Fibroblast of skin of left quadriceps (primary cell): ENCODE measurements at places on chromosomes 16 and 17.

- DNase-seq: no peak
Measured at GRCh38 chr17:50461550-50462132, 7.0 kb downstream of the CHAD start.

DNA sequence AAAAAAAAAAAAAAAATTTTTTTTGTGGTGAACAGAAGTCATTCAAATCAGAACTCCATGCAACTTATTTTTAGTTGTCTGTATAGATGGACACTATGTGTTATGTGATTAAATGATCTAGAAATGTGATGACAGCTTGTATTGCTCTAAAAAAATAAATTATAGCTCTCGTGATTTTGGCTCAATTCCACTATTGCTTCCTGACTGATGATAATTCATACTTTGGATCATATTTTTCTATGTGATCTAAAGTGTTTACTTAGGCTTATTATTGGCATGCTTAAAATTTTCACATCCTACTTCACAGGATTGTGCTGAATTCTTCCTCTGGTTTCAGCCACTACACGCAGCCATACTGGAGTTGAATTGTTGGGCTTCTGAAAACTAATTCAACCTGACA, 76.8 kb downstream of the RPGRIP1L start:
- no peak for DNase-seq

DNA sequence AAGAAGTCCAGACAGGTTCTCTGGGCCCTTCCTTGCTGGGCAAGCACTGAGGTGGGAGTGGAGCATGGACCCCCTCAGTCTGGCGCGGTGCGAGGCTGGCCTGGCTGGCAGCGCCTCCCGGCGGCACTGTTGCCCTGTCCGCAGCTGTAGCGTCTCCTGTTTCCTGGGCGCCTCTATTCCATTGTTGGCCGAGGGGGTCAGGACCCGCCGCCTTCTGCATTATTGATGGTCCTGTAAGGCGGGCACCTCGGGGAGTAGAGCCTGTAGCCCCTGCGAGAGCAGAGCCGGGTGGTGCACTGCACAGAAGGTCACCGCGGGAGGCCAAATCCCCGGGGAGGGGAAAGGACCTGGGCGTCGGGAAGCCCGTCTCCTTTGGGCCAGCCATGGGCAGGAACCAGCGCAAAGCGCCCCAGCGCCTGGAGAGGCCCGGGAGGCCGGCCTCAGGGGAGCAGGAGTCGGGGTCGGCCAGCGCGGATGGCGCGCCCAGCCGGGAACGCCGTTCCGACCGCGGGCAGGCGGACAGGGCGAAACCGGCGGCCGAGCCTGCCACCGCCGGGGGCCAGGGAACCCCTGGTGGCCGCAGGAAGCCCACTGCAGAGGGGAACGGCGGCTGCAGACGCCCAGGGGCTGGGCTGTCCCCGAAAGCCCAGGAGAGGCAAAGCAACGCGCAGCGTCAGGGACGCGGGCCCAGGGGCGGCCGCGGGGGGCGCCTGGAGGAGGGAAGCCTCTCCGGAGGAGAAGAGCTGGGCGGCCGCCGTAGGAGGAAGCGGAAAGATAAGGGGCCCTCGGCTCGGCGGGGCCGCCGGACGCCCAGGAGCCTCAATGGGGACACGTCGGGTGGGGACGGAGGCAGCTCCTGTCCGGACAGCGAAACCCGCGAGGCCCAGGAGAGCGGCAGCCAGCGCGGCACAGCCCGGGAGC, at the start of gene MYO15B:
TSS of gene MYO15B (plus strand) at position 126 of the 921 bp plus-strand sequence. CDS start at position 384, 258 bp downstream.
- DNase-seq: peak; percentile 5

DNA sequence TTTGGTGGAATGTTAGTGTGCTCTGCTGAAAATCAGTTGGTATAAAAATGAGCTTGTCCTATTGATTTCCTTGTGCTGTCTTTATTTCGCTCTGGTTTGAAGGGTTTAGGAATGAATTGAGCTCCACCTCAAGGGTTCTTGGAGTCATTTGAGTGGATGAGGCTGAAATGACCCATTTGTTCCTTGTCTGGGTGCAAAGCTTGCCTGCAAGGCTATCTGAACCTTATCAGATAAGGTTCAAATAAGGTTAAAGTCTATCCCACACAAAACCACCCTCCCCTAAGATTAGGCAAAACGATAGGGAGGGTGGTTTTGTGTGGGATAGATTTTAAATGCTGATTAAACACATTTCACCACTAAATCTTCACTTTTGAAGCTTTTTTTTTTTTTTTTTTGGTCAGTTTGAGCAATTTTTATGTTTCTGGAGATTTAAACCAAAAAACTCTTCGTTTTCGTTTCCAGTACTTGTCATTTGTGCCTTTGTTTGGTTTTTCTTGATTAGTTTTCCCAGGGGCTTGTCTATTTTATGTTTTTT, 62.7 kb downstream of the ARHGAP44 start:
- no peak for DNase-seq

- DNase-seq: no peak
Measured at GRCh38 chr16:85718682-85719081, 29.9 kb upstream of the GINS2 start.

- no peak for DNase-seq
Measured at GRCh38 chr16:10318798-10319500, 66.9 kb upstream of the ATF7IP2 start.

DNA sequence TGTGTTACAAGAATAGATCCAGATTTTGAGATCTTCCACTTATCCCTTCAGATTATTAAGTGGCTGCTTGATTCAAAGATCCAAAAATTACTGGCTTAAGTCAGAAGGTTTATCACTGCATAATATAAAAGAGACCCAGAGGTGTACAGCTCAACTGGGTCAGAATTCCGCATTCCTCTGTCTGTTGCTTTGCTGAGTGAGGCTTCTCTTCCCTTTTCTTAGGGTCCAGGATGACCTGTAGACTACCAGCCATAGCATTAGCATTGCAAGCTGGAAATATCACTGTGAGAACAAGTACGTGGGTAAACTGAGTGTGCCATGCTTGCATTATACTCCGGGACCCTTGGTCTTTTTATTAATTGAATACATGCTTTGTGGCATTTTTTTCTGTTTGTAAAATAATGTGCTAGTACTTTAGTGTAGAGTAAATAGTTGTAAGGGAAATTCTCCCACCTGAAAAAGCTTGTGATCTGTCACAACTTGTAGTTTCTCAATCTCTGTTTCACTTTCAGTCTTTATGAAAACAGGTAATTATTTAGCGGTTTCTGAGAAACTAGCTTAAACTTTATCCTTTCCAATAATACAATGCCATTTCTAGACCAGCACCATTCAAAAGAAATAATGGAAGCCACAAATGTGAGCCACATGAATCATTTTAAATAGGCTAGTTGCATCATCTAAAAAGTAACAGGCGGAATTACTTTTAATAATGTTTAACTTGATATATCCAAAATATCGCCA, 61.6 kb downstream of the TNRC6C start:
- DNase-seq: no peak

DNA sequence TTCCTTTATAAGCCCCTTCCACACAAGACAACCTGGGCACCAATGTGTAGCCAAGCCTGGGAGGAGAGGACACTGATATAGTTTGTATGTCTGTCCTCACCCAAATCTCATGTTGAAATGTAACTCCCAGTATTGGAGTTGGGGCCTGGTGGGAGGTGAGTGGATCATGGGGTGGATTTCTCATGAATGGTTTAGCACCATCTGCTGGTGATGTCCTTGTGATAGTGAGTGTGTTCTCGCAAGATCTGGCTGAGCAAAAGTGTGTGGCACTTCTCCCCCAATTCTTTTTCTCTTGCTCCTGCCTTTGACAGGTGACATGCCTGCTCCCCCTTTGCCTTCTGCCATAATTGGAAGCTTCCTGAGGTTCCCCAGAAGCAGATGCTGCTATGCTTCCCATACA, 135.8 kb downstream of the USP31 start:
- no peak for DNase-seq

DNA sequence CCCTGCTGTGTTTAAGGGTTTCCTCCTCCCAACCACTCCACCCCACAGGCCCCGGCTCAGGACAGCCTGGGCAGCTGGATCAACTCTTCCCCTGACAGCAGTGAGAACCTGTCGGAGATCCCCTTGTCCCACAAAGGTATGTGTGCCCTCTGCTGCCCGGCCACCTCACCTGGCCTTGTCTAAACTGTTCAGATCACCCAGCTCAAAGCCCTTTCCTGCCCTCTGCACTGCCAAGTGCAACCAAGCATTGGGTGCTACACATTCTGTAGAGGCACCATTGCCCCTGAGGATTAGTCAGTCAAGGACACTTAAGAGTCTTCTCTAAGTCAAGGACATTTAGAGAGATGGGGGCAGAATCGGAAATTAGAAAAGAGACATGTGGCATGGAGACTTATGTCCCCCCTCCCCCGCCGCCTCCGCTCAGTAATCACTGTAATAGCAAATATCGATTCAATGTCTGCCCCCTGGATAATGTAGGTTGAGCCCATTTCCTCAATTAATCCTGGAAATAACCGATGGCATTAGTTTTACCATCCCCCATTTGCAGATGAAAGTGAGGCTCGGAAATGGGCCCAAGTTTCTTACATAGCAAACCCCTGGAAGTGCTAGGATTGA, 8.1 kb downstream of the BTBD17 start:
- DNase-seq: no peak

DNA sequence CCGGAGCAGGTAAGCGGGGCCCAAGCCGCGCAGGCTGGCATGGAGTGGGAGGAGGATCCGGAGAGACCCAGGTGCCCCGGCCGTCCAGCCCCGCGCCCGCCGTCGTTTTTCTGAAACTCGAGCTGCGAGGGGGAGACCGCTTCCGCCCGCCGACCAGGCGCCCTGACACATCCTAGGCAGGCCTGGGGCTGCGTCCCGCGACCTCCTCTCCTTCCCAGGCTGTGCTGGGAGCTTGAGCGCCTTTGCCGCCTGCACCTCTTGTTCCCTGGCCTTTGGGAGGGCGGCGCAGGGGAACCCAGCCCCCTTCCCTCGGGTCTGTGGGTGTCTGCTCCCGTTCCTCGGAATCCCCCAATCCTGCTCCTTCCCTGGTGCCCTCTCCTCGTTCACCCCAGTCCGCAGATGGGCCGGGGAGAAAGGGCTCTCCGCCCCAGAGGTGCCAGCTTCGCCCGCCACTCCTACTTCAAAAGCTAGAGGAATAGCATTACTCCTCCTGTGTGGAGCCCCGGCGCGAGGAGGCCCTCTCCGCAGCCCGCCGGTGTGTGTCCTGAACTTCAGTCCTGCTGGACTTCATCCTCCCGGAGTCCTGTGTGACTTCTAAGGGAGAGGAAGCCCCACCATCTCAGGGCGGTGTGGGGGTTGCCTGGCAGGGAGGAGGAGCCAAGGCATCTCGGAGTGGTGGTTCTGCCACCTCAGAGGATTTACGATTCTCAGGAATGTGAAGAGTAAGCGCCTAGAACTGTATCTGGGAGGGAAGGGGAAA, 1.0 kb downstream of the NHERF1 start:
- DNase-seq: no peak

- DNase-seq: no peak
Measured at GRCh38 chr16:4733211-4733742, 794 bp downstream of the ANKS3 start.

GRCh38 chr17:80122926-80123505, 21.6 kb downstream of the GAA start:
- no peak for DNase-seq

DNA sequence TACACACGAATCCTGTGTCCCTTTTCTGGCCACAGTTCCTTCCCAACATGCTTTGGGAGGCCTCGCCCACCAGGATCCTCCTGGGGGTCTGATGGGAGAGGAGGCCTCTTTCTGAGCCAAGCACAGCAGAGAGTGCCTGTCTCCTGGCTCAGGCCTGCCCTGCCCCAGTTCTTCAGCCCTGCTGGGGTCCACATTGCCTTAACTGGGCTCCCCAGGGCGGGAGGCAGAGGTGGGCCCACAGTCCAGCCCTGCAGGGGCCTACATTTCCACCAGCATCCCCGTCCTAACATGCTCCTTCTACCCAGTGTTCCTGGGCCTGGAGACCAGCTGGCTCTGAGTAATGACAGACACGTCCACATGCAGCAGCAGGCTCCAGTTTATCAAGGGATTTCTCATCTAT, 29.6 kb downstream of the WNT9B start:
- no peak for DNase-seq

GRCh38 chr17:4636474-4637100, 4.9 kb downstream of the ALOX15 start:
- no peak for DNase-seq

DNA sequence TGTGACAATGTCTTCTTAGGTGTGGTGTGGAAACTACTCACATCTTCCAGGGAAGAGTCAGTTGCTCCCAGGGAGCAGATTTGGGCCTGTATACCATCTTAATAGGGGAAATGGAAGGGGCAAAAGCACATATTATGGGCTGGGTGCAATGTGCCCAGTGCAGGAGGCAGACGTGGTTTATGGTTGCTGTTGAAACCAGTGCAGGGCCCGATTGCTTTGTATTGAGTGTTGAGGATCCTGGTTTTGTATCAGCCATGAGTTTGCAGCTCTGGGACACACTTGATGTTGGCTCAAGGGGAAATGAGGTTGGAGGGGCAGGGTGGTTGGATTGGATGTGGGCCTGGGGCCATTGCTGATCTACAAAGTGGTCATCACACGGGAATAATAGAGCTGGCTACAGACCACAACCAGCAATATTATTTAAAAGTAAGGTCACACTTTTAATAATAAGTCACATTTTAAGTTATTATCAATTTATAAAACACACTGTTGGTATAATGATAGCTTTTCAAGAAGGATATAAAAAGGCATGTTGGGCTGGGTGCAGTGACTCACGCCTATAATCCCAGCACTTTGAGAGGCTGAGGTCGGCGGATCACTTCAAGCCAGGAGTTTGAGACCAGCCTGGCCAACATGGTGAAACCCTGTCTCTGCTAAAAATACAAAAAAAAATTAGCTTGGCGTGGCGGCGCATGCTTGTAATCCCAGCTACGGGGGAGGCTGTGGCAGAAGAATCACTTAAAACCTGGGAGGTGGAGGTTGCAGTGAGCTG, 302.4 kb downstream of the SEC14L1 start:
- DNase-seq: no peak

GRCh38 chr17:38753071-38753506, 548 bp downstream of the PSMB3 start:
- DNase-seq: no peak

GRCh38 chr16:27226476-27226875, 23.1 kb downstream of the KDM8 start:
- DNase-seq: no peak

GRCh38 chr16:74760007-74760767, 14.4 kb downstream of the FA2H start:
- peak; percentile 21 for DNase-seq

DNA sequence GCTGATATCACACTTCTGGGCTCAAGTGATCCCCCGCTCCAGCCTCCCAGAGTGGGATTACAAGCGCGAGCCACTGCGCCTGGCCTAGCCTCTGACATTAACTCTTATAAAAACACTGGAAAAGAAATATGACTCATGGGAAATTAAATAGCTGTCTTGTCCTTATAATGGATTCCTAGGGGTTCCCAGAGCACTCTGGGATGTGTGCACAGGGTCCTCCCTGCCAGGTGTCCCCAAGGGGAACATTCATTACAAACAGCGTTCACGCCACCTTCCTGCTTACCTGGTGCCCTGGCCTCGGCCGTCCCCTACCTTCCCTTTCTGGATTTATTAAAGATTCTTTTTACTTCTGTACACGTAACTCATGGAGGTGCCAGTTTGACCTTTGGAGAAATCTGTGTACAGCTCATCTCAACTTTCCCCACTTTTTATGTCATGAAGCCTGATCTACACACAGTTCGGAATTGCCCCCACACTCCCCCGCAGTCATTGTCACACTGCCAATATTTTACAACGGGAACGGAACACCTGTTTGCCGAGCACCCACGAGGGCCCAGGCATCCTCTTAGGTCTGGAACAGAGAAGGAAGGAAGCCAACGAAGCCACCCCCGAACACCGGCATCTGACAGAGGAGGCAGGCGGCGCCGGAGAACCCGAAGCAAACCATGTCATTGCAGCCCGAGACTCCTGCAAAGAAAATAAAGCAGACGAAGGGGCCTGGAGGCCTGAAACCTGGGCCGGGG, 39.7 kb upstream of the MEAK7 start:
- DNase-seq: no peak

GRCh38 chr17:64005734-64006167, 7.6 kb downstream of the PRR29 start:
- DNase-seq: no peak
